NCI-H2029 treated with DMSO at 0.1 percent for 48 hours (cell line): ENCODE measurements at places on chromosomes 6 and 20.

DNA sequence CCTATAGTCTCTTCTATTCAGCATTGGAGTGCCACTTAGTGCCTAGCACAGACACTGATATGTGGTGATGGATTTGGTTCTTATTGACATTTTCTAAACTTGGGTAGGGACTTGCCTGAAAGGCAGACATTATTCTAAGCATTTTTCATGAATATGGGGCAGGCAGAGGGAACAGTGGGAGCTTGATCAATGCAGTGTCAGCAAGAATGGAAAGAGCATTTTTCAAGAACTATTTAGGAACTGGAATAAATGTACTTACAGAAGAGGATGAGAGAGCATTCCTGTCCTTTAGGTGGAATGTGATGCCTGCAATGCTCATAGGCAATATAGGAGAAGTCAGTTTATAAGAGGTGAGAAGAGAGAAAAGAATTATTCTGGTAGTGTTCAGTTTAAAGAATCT is 26.2 kb downstream of the DEFB114 start:
- no peak for DNase-seq

DNA sequence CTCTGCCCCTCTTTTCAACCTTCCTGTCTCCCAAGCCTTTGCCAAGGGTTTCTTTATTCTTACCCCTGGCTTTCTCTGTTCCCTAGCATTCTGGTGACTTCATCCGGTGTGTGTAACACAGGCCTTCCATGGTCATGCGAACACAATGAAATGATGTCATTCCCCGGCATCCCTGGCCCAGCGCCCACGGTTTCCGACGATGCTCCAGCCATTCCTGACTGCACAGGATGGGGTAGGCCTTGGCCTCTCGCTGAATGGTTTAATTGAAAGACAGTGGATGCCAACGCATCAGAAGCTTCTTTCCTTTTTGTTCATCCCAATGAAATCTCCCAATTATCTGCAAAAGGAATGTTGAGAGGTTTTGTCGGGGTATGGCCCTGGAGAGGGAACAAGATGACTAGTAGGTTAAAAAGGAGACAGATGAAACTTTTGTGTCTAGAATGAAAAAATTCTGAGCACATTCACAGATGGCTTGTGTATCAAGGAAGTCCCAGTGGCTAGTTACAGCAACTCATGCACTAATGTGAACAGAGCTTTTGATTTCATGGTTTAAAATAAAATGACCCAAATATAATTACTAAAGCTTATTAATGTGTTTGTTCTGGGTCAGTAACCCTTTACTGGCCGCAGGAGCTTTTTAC is 655.0 kb downstream of the QKI start:
- DNase-seq: no peak

DNA sequence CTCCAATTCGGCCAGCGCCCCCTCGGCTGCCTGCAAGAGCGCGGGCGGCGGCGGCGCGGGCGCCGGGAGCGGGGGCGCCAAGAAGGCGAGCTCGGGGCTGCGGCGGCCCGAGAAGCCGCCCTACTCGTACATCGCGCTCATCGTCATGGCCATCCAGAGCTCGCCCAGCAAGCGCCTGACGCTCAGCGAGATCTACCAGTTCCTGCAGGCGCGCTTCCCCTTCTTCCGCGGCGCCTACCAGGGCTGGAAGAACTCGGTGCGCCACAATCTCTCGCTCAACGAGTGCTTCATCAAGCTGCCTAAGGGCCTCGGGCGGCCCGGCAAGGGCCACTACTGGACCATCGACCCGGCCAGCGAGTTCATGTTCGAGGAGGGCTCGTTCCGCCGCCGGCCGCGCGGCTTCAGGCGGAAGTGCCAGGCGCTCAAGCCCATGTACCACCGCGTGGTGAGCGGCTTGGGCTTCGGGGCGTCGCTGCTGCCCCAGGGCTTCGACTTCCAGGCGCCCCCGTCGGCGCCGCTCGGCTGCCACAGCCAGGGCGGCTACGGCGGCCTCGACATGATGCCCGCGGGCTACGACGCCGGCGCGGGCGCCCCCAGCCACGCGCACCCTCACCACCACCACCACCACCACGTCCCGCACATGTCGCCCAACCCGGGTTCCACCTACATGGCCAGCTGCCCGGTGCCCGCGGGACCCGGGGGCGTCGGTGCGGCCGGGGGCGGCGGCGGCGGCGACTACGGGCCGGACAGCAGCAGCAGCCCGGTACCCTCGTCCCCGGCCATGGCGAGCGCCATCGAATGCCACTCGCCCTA is 963 bp downstream of the FOXF2 start:
- DNase-seq: no peak

DNA sequence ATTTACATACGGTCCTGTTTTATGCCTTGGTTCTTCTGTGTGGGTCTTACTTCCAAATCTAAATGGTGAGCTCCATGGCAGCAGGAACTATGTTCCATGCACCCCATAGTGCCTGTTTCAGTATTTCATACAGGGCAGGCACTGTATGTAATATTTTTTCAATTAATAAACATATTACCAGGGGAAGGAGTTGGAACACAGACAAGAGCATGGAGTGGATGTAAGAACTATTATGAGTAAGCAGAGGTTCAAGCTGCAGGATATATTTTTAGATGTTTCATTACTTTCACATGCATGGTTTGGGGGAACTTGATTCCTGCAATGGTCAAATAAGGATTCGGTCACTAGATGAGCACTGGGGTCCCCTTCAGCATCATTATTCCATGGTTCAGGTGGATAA is 108.3 kb downstream of the KIF13A start:
- no peak for DNase-seq

DNA sequence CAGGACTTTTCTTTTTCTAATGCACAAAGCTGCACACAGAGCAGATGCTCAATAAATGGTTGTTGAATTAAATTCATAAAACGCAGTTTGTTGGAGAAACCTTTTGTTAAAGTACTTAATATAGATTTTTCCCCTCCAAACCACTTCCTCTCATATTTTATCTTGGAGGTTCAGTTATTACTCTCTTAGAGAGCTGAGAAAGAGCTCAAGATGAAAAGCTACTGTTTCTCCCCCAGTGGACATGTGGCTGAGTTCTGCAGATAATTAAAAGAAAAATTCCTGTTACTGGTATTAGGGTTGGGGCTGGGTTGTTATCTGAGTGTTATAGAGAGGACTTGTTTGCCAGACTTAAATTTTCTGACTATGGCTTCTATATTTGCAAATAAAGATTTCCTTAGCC is 294.0 kb downstream of the TBC1D7 start:
- no peak for DNase-seq

DNA sequence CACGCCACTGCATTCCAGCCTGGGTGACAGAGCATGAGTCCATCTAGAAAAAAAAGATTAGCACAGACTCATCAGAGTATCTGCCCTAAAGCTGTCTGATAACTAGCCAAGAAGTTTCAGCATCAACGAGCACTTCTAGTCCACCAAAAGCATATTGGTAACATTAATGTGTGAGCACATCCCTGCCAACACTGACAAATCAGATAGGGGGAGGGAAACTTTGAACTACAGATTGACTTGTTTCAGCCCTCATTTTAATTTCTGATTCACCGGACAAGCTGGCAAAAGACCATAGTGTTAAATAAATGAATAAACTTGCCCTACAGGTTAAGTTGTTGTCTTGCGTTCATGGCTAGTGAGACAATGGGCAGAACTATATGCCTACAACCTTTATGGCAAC is 7.7 kb upstream of the SEC63 start:
- DNase-seq: no peak

- no peak for DNase-seq
Measured at GRCh38 chr6:53564401-53565065, 19.6 kb upstream of the GCLC start.

GRCh38 chr6:138371720-138372119 is 6.0 kb upstream of the SMIM28 start:
- DNase-seq: no peak

DNA sequence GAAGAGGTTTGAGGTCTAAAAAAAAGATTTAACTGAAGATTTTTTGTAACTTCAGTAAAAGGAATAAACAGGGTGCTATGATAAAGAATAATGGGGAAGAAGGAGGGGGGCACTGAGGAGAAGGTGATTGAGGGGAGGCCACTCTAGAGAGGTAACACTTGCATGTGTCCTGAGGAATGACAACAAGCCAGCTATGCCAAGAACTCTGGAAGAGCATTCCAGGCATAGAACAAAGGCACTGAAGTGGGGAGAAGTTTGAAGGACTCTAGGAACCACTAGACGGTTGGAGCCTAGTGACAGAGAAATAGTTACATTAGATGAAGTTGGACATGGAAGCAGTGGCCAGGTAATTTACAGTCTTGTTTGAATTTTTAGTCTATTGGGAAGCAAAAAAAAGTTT is 10.8 kb upstream of the SF3B5 start:
- DNase-seq: no peak

DNA sequence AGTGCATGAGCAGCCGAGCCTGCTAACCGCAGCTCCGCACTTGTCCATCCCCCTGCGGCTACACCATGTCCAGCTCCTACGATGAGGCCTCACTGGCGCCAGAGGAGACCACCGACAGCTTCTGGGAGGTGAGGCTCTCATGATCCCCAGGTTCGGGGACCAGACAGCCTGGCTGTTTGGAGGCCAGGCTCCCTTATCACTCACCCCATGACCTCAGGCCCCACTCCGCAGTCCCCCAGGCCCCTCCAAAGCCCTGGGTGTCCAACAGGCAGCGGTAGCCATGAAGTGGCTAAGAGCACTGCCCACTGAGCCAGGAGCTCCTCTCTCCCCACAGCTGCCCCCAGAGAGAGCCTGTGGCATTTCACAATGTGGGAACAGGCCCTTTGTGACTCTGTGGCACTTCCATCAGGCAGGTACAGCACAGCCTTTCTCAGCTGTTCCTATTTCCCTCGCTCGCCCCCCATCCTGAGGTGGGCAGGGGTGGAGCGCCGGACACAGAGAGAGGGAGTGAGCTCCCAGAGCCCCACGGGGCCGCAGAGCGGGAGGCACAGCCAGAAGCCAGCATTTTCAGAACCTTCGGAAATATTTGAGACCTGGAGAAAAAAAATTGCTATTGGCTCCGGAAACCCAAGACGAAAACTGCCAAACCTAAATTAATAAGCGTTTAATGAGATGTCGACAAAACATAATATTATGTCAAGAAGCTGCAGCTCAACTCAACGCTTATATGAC is 29.7 kb downstream of the SPDEF start:
- no peak for DNase-seq
